ENCODE measurements at places on chromosomes 7 and 10.

DNA sequence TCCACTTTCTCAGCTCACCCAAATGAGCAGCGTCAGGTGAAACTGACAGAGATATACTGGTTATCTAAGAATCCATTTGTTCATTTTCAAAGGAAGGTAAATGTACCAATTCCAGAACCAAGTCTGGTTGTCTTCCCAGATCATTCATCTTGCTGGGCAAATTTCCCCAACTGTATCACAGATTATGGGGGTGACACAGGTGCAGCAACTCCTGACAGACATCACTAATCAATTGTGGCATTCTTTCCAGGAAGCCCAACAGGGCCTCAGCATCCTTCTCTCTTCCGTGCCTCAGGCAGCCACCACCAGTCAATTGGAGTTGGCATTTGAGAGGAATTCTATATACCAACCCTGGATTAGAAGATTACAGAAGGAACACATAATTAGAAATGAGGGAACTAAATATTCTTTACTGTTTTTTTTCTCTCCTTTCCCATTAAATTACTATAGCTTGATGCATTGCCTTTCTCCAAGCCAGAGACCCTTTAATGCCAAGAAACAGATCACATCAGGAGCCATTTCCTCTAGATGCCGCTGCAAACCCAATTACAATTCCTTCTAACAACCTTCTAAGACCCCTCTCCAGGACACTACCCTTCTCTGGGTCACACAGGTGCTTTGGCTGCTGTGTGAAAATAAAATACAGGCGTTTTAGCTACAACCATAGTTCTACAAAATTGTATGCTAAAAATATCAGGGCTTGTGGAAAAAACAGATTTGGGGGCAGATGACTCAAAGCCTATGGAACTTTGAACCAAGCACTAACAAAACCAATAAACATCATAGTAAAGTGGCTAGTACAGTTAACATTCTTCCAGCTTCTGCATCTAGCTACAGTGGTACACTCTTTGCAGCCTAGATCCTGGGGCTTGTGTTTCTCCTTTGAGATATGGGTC, 291.6 kb downstream of the RNLS start:
- DNase-seq = no peak

- DNase-seq = no peak
Observed at GRCh38 chr7:107269790-107270189, 101.0 kb downstream of the HBP1 start.

GRCh38 chr7:47288060-47288459, 293.9 kb downstream of the TNS3 start:
- DNase-seq = no peak

DNA sequence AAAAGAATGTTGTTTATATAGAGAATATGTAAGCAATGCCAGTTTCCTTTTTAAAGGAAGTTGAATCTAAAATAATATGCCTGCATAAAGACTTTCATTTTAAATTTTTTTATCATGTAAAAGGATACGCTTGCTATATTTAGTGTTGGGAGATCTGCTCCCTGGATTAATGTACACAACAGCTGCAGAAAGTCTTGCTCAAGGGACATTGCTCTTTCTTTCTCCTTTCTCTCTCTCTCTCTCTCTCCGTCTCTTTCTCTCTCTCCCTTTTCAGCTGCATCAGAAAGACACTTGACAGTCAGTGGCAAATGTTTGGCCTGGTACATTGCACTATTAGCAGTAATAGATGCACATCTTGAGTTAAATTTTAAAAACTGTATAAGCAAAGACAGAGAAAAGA, 739 bp downstream of the MYPN start:
- DNase-seq = no peak

GRCh38 chr7:131950758-131951157, 394.3 kb upstream of the PODXL start:
- no peak for DNase-seq

DNA sequence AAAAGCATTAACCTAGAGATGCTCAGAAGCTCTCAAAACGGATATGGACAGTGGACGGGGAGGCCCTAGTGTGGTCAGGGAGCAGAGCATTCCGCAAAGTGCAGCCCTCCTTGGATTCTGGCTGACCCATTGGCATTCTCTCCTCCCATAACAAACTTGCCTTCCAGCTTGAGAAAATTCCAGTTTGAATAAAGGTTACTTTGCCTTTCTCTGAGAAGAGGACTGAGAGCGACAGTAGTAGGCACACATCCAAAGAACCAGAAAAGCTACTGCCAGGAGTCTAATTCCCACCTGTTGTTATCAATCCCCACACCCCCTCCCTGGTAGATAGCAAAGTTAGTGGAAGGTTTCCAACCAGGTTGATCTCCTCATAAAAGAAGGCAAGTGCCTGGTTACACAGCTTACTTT, 84.7 kb upstream of the TRIL start:
- no peak for DNase-seq

GRCh38 chr10:14556285-14556956, 218.3 kb downstream of the FAM107B start:
- no peak for DNase-seq

- DNase-seq = no peak
Observed at GRCh38 chr10:112723876-112724275, 226.2 kb upstream of the TCF7L2 start.

- no peak for DNase-seq
Observed at GRCh38 chr10:101934686-101935305, 91.2 kb upstream of the KCNIP2 start.

GRCh38 chr10:3074145-3074665, 6.9 kb downstream of the PFKP start:
- DNase-seq = no peak

DNA sequence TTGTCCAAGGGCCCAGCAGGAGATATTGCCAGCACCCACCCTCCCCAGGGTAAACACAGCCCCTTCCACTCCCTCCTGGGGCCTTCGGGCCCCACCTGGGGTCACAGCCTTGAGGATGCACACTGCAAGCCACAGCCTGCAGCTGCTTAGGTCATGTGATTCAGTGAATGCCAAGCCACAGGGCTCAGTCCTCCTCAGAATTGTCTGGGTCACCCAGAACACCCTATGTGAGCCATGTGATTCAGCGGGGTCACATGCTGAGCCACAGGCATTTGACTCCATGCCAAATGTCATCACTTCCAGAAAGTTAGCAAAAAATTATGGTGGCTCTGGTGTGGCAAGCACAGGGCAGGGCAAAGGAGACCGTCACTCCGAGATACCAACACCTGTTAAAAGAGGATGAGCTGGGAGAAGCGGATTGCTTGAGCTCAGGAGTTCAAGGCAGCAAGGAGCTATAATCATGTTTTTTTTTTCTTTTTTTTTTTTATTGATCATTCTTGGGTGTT, 17.2 kb upstream of the PSAP start:
- peak; percentile 77 for DNase-seq

- DNase-seq = no peak
Observed at GRCh38 chr7:100570954-100571828, 2.5 kb downstream of the SAP25 start.

DNA sequence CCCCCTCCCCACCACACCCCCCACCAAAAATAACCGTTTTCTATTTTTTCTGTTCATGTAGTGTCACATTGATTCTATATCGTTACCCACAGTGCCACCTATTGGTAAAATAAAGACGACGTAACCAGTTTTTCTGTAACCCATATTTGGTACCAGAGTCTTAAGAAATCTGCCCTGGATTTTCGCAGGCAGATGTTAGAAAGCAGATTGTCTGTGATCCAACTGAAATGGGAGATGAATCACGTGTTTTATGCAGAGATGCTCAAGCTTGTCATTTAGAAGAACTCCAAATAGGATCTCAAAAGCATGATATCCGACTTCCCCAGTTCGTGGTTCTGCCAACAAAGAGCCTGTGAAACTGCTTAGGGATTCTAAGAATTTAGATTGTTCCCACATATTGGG, 261.1 kb upstream of the CSTF2T start:
- peak; percentile 84 for DNase-seq

DNA sequence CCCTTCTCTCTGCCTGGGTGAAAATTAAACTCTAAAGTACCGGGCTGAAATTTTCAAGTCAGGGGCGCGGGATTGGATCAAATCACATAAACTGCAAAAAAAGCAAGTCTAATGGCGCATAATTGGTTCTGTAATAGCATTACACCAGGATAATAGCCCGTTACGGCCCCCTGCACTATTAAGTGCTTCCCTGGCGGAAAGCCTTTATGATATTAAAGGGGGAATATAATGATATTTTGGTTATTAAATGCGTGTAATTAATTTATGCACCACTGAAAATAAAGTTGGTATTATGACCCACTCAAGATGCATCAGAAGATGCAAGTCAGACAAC, 744 bp upstream of the DRGX start:
- DNase-seq = no peak

GRCh38 chr10:77236700-77237099, 400.9 kb downstream of the KCNMA1 start:
- peak; percentile 53 for DNase-seq

DNA sequence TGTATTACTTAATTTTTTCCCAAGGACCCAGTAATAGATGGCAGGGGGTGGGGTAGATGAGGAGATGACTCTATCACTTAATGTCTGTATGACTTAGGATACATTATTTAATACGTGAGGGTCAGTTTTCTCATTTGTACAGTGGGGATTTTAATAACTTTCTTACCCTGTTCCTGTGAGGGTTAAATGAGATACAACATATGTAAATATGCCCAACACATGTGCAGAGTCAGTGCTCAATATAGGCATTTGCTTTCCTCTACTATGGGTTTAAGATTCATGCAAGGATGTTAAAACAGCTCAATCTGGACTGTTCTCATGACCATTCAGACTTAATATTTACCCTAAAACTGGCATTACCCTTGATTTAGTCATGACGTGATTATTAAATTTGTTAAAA, 31.2 kb downstream of the ST7 start:
- DNase-seq = no peak

GRCh38 chr7:151470711-151471110, 30.8 kb upstream of the CRYGN start:
- no peak for DNase-seq

DNA sequence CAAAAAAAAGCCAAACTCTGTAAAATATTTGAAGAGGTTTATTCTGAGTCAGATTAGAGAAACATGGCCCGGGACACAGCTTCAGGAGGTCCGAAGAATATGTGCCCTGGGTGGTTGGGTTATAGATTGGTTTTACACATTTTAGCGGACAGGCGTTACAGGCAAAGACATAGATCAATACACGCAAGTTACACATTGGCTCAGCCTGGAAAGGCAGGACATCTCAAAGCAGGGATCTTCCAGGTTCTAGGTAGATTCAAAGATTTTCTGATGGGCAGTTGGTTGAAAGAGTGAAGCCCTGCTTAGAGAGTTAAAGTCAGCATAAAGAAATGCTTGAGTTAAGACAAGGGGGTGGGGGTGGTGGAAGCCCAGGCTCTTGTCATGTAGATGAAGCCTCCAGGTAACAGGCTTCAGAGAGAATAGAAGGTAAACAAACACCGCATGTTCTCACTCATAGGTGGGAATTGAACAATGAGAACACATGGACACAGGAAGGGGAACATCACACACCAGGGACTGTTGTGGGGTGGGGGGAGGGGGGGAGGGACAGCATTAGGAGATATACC, 464.3 kb upstream of the ADARB2 start:
- no peak for DNase-seq

- no peak for DNase-seq
Observed at GRCh38 chr10:8616166-8616565, 561.7 kb downstream of the GATA3 start.

GRCh38 chr10:34959786-34960185, 130.4 kb downstream of the CUL2 start:
- DNase-seq = no peak

DNA sequence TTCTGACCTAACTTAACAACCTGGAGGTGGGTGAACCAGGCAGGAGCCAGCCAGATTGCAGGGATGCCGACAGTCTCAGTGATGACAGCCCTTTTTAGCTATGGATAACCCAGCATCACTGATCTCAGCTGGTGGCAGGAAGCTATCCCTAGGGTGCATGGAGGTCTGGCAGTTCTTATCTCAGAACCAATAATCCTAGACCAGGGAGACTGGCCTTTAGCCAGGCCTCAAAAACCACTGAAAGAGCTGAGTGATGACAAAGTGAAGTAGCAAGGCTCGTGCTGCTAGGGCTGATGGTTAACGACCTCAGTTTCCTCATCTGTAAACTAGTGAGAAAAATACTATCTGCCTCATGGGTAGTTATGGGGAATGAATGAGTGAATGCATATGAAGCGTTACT, 112.5 kb downstream of the RALA start:
- no peak for DNase-seq

GRCh38 chr7:17709127-17709526, 231.2 kb downstream of the SNX13 start:
- DNase-seq = no peak

- DNase-seq = no peak
Observed at GRCh38 chr7:25574828-25575227, 346.5 kb upstream of the NPVF start.

DNA sequence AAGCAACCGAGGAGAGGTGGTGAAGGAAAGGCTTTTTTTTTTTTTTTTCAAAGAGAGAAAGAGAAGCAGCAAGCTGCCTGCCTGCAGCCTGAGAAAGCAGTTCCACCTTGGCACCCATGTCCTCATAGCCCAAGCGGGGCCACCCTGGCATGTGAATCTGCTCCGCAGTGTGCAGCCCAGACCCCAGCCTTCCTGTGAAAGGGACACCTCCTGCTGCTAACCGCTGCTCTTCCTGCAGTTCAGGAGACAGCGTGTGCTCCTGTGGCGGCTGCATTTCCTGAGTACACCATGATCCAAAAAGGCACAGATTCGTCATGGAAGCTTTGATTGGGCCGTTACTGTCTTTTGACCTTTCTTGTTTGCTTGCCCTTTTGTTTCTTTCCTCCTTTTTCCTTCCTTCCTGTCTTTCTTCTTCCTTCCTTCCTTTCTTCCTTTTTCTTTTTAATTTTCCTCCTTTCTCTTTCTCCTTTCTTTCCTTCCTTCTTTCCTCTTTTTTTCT, 38.1 kb downstream of the IKZF1 start:
- peak; percentile 6 for DNase-seq

DNA sequence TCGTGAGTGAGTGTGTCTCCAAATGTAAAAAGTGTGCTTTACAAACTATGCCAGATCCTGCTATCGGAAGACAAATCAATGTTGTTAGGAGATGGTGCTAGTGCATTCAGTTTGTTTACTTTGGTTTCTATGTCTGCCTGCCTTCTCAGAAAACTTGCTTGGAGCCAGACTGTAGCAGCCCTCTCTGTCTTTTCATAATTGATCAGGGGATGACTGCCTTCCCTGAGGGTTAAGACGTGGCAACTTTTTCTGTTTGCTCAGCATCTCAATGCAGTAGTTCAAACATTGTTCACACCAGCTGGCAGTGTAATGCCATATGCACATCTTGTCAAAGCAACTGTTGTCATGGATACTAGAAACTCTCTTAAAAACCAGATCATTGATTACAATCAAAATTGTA, 118.5 kb downstream of the FOXP2 start:
- DNase-seq = no peak

GRCh38 chr7:151384776-151385625, 24.8 kb downstream of the WDR86 start:
- DNase-seq = no peak

- no peak for DNase-seq
Observed at GRCh38 chr7:101535351-101535751, 93.7 kb downstream of the MYL10 start.

DNA sequence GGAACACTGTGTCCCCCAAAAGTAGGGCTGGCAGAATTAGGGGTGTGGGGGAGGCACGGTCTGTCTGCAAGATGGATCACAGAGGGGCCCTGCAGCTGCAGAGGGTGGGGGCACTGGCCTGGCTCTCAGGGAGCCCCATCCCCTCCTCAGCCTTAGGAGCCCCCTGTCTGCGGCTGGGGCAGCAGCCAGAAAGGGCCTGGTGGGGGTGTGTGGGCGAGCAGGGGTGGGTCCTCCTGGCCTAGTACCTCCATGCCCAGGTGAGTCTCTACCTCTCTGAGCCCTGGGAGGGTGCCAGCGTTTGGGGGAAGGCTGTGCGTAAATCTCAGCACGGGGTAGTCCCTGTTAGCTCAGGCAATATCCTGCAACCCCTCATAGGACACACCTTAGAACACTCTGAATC, 280.5 kb upstream of the PPP2R2D start:
- no peak for DNase-seq
